Stimulated activated CD8-positive, alpha-beta memory T cell treated with anti-CD3 and anti-CD28 coated beads, Interleukin-2, amount 100 ng/mL, for 1 hour (primary cell): ENCODE measurements at places on chromosomes 4 and X.

- no peak for DNase-seq
These were observed 7.8 kb upstream of the HERC3 start for GRCh38 chr4:88584471-88584900.

DNA sequence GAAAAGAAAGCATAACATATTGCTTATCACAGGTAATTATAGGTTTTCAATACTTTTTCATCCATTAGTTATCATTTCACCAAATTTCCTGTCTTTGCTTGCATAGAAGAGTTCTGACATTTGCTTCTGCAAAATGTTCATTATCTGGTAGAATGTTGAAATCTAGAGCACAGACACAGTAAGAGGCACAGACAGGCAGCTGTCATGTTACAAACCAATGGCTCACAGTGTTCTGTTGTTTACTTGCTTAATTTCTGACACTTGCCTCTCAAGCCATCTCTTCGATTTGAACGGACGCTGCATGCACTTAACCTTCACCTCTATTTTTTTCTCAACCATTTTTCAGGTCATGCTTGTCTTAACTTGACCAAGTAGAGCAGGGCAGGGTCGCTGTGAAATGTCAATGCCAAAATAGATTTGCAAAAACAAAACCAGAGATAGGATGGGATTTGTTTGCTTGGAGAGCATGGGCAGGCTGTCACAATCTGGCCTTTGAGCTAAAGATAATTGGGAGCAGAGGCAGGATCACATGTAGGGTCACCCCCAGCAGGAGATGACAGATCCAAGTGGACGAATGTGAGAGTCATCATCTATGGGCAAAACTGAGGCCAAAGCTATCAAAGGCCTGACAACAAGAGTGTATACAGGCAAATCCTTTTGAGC, 292.3 kb downstream of the SMARCA1 start:
- DNase-seq, result no peak

DNA sequence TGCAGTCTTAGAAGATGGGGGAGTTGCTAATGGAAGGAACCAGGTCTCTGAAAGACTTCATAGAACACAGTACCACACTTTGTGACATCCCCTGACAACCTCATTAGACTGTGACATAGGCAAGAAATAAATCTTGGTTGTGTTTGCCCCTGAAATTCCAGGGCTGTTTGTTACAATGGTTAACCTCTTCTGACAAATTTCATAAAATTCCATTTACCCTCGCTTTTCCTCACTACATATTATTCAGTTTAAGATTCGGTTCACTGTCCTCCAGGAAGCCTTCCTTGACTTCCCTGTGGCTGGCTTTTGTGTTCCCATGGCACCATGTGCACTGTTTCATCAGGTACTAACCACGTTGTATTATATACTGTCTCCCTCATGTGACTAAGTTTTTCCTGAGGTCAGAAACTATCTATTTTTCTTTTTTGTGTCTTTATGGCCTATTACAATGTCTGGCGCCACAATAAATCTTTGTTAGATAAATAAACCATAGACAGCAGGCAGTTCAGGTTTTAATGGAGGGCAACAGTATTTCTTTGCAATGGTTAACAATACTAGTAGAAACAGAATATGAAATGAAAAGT, 54.2 kb downstream of the ATXN3L start:
- no peak for DNase-seq

- DNase-seq, result no peak
These were observed 282.1 kb downstream of the BCOR start for GRCh38 chrX:39815631-39816030.

GRCh38 chrX:41921492-41922430, 1.6 kb downstream of the CASK start:
- DNase-seq, result no peak

DNA sequence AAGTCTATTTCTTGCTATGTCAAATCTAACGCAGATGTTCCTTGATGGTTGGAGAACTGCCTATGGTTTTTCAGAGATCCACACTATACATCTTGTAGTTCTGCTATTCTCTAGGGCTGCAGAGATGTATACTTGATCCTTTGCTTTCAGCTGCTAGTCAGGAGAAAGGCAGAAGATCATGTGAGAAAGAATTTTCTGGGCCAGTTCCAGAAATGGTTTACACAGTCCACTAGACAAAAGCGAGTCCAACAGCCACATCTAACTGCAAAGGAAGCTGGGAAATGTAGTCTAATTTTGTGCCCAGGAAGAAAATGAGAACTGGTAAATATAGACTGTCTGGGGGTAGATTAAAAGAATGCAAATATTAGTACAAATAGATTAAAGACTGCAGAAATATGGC, 394.3 kb upstream of the SLIT2 start:
- no peak for DNase-seq

DNA sequence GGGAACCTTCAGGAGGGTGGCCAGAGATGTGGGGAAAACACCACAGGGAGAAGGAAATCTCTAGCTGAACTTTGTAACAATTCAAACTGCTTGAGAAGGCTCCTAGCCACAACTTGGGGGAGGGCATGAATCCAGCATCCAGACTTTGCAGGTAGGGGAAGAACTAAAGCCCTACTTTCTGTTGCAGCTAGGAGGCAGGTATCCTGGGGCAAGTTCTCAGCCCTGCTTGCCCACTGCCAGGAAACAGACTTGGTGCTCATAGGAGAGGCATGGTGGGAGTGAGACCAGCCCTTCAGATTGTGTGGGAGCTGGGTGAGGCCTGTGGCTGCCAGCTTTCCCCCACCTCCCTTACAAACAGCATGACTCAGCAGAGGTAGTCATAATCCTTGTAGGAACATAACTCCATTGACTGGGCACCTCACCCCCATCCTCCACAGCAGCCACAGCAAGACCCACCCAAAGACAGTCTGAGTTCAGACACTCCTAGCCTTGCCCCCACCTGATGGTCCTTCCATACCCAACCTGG, 209.5 kb upstream of the CPEB2 start:
- DNase-seq, result no peak
